HepG2 (cell line): ENCODE measurements at places on chromosomes 5 and 9. TPM values are rescaled to one million over a fixed set of nuclear protein-coding genes. Genes with fewer than 3 reads are reported as not detected.

Gene SH3GL2
- polyA plus RNA-seq, result 0.03 TPM in 1 of 2 replicates, not detected in the other

Gene GDNF
- polyA plus RNA-seq, result 0.17 and 0.24 TPM in 2 replicates

Gene URM1
- 41.3 and 51.5 TPM in 2 replicates for polyA plus RNA-seq

Gene IL5
- polyA plus RNA-seq, result not detected in 2 replicates

Gene LVRN
- 0.20 and 0.44 TPM in 2 replicates for polyA plus RNA-seq

Gene OR1J2
- not detected in 2 replicates for polyA plus RNA-seq

Gene FBP2
- polyA plus RNA-seq, result not detected in 2 replicates

Gene CDX1
- polyA plus RNA-seq, result 0.05 TPM in 1 of 2 replicates, not detected in the other

Gene ADAM19
- 0.61 and 0.74 TPM in 2 replicates for polyA plus RNA-seq

Gene NOXA1
- polyA plus RNA-seq, result 0.78 and 2.1 TPM in 2 replicates

Gene MEIKIN
- not detected in 2 replicates for polyA plus RNA-seq

Gene SPAAR
- not detected in 2 replicates for polyA plus RNA-seq

Gene FRMD3
- polyA plus RNA-seq, result 1.9 and 3.2 TPM in 2 replicates

Gene FOXI1
- not detected in 2 replicates for polyA plus RNA-seq

Gene LIX1
- not detected in 2 replicates for polyA plus RNA-seq

Gene DMRT3
- polyA plus RNA-seq, result not detected in 2 replicates

Gene NTRK2
- not detected in 2 replicates for polyA plus RNA-seq

Gene SPINK7
- 0.15 TPM in 1 of 2 replicates, not detected in the other for polyA plus RNA-seq

Gene CCDC187
- 0.03 and 0.09 TPM in 2 replicates for polyA plus RNA-seq

Gene ADGRV1
- 3.9 and 5.9 TPM in 2 replicates for polyA plus RNA-seq

Gene TAF1L
- not detected in 2 replicates for polyA plus RNA-seq

Gene ALDH7A1
- 64.5 and 100 TPM in 2 replicates for polyA plus RNA-seq

Gene CDKN2B
- 1.5 and 2.3 TPM in 2 replicates for polyA plus RNA-seq

Gene ATP6V0E1
- polyA plus RNA-seq, result 215 TPM in 2 replicates
